ENCODE measurements at places on chromosomes 4 and X. TPM values are rescaled to one million over a fixed set of nuclear protein-coding genes. Genes with fewer than 3 reads are reported as not detected.

The KDR gene
- 8.8 TPM for polyA plus RNA-seq

The ASB9 gene
- polyA plus RNA-seq, result 0.75 TPM

GRCh38 chr4:184514121-184514988 lies 40.0 kb upstream of the IRF2 start:
- DNase-seq, result peak; percentile 79

GRCh38 chr4:52880994-52881393 lies 18.9 kb downstream of the RASL11B start:
- no peak for DNase-seq

The GNRHR gene
- not detected for polyA plus RNA-seq

- no peak for DNase-seq
These were observed 330.5 kb upstream of the SPANXN1 start for GRCh38 chrX:144916785-144917184.

GRCh38 chrX:111052478-111052877 lies 43.5 kb upstream of the PAK3 start:
- no peak for DNase-seq

The STK26 gene
- 3.8 TPM for polyA plus RNA-seq

DNA sequence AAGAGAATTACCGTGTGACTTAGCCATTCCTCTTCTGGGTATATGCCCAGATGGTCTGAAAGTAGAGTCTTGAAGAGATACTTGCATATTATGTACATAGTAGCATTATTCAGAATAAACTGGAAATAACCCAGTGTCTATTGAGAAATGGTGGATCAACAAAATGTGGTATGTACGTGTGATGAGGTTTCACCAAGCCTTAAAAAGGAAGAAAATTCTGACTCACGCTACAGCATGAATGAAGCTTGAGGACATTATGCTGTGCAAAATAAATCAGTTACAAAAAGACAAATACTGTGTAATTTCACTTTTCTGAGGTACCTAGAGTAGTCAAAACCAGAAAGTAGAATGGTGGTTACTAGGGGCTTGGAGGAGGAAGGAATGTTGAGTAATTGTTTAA lies 37.3 kb downstream of the GBA3 start:
- no peak for DNase-seq

DNA sequence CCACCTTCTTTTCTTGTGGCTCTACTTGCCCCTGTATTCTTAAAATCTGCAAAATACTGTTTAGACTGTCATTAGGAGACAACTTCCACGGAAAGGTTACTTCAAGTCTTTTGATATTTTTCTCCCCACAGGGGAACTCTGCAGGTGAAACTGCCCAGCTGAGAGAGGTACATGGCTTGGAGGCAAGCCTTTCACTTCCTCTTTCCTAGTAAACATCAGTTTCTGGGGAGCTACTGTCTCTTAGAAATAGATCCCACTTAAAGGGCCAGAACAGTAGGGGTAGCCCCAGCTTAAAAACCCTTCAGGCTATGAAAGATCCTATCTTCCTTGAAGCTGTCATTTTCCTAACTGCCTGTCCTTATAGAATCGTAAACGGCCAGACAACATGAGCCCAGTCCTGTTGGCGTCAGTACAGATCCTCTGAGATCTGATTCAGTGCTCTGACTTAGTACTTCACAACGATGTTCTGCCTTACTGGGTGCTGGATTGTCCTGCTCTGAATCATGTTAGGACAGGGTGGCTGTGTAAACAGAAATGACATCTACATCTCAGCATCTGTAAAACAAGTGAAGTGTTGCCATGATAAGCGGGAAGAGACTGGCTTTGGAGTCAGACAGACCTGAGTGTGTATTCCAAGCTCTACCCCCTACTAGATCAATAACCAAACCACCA lies 102.1 kb downstream of the ITIH6 start:
- DNase-seq, result no peak

- peak; percentile 26 for DNase-seq
These were observed 306.7 kb upstream of the MAOA start for GRCh38 chrX:43349363-43349762.

GRCh38 chr4:80678413-80678812 lies 342.9 kb downstream of the CFAP299 start:
- DNase-seq, result no peak

- no peak for DNase-seq
These were observed 100.2 kb upstream of the JADE1 start for GRCh38 chr4:128709268-128709667.

GRCh38 chr4:80213117-80213815 lies 16.0 kb downstream of the PRDM8 start:
- DNase-seq, result no peak

- no peak for DNase-seq
These were observed 43.0 kb downstream of the BCOR start for GRCh38 chrX:40054793-40055192.

DNA sequence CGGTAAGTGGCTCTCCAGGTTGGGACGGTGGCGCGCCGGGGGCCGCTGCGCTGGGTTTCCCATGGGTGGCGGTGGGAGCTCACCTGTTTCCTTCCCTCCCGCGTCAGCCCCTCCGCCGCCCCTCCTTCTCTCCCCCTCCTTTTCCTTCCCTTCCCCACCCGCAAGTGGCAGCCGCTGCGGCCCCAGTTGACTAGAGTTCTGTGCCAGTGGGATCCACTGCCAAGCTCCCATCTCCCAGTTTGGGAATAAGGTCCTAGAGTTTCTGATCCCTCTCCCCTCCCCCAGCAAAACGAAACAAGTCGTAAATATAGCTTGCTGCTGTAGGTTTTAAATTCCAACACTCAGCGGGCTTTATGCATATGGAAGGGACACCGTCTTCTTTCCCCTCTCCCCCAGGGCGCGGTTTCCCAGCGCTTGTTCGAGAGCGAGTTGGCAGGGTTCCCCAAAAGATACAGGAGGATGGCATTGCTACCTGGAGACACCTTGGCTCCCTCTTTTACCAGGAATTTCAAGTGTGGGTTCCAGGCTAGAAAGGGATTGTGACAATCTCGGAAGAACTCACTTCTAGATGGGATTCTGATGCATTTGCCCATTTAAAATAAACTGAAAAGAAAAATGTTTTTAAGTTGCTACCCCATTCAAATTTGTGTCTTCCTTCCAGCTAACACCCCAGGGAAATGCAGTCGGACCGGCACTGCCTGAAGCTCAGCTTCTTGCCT lies 1.2 kb downstream of the TLL1 start:
- no peak for DNase-seq

- DNase-seq, result no peak
These were observed 402.4 kb upstream of the NDST4 start for GRCh38 chr4:115515772-115516171.

DNA sequence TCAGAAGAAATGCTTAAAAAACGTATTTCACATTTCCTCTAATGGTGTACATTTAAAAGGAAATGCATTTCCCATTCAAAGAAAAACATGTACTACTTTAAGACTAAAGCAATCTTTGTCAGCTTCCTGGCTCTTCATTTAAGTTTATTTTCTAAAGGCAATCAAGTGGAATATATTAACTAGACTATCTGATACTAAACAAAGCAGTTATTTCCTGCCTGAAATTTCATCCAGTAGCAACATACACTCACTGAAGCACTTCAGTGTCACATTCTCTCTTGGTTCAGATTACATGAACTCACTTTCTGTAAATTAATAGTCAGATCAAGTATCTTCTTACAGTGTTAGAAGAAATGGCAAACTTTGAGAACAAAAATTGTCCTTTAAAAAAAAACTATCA lies 42.5 kb downstream of the LRBA start:
- no peak for DNase-seq

The PPARGC1A gene
- 3.2 TPM for polyA plus RNA-seq

The RAB40A gene
- polyA plus RNA-seq, result 1.5 TPM

DNA sequence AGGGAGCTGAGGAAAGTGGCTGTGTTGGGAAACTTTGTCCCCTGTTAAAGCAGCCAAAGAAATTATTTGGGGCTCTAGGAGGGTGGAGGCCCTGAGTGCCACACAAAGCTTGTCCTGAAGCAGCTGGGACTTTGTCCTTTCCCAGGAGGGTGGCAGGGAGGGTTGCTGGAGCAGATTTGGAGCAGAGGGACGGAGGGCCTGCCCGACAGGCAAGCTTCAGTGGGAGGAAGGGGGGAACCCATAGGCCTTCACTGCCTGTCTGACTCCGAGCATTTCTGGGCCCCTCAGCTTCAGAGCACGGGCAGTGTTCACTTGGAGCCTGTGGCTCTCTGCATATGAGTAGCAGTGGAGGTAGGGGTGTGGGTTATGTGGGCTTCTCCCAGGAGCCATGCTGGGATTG lies 7.2 kb upstream of the CNGA2 start:
- DNase-seq, result no peak

DNA sequence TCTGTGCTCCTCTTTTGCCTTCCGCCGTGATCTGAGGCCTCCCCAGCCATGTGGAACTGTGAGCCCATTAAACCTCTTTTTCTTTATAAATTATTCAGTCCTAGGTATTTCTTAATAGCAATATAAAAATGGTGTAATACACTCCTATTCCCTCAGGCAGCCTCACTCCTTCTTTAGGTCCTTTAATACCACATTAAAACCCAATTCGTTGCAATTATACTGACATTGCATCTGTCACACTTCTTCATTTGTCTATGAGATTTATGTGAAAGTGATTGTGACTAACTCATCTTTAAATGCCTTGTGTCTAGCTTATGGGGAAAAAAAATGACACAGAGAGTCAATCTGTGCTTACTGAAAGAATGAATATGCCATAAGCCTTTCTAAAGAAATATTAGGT lies 1035.2 kb upstream of the SLIT2 start:
- no peak for DNase-seq

GRCh38 chrX:10926891-10927290 lies 184.2 kb upstream of the HCCS start:
- DNase-seq, result no peak

DNA sequence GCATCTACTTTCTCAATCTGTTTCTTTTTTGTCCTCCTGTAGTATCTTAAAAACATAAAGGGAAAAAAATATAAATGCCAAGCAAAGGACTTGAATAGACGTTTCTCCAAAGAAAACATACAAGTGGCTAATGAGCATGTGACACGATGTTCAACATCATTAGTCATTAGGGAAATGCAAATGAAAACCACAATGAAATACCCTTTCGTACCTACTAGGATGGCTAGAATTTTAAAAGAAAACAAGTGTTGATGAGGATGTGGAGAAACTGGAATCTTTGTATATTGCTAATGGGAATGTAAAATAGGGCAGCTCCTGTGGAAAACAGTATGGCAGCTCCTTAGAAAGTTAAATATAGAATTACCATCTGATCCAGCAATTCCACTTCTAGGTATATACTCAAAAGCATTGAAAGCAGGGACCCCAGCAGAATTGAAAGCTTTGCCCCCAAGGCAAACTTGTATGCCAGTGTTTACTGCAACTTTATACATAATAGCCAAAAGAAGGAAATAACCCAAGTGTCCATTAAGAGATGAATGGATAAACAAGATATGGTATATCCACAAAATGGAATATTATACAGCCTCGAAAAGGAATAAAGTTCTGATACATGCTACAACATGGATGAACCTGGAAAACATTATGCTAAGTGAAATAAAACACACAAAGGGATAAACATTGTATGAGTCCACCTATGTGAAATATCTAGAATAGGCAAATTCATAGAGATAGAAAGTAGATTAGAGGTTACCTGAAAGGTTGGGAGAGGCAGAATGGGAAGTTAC lies 138.3 kb downstream of the SH3KBP1 start:
- DNase-seq, result no peak

DNA sequence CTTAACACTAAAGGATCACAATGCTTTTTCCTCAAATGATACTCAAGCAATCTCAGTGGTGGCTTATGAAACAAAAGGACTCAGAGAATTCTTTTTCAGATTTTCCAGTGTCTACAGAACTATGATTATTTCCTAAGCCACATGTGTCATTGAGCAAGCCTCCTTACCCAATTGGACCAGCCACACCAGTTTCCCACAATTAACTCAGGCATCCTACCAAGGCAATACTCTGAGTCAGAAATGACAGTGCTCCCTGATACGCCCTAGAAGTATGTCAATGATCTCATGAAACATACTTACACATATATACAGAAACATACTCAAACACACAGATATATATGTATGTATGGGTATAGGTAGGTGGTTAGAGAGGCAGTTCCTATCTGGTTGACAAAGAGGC lies 4.8 kb downstream of the ADAMTS3 start:
- DNase-seq, result no peak

DNA sequence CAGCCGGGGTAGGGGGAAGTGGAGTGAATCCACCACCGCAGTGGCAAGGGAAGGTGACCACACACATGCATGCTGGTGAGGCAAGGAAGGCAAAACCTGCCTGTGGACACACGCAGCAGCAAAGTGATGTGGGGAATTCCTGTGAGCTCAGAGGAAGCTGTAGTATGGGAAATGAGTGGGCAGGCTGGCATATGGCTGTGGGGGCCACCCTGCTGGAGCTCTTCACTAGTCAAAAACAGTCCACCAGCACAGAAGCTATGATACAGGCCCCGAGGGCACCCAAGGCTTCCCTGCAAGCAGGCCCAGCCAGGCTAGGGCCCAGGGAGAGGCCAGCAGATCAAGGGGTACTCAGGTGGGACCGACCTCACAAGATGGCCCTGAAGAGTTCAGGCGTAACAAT lies 239.1 kb downstream of the CHM start:
- no peak for DNase-seq

DNA sequence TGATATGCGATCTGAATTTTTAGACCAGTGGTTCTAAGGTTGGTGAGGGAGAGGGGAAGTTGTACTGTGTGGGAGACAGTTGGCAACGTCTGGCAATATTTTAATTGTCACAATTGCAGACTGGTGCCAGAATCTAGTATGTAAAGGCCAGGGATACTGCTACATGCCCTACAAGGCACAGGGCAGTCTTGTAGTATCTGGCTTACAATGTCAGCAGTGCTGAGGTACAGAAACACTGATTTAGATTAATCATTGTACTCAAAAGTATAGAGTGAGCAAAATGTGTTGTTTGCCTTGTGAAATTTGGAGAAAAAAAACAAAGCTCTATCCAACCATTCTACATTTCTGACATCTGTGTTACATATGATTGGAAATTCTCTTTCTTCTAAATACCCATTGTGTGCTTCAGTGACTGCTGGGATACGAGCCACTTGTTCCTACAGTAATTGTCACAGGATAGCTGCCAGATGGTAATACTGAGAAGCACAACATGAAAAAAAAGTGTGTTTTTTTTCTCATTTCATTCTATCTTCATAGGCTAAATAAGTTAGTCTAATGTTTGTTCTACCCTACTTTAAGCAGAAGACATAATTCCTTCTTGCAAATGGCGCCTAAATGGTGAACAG lies 526.7 kb upstream of the AGA start:
- DNase-seq, result no peak

The CHST7 gene
- polyA plus RNA-seq, result 1.8 TPM

- peak; percentile 91 for DNase-seq
These were observed at the start of gene FAM241A for GRCh38 chr4:112145326-112145789. TSS of gene FAM241A (plus strand) at chr4:112145454. CDS start at chr4:112145581, 127 bp downstream.

The CXCL6 gene
- polyA plus RNA-seq, result 0.16 TPM

- DNase-seq, result peak; percentile 70
These were observed 21.8 kb upstream of the TBC1D14 start for GRCh38 chr4:6887591-6888371.

The DACH2 gene
- polyA plus RNA-seq, result 0.08 TPM

DNA sequence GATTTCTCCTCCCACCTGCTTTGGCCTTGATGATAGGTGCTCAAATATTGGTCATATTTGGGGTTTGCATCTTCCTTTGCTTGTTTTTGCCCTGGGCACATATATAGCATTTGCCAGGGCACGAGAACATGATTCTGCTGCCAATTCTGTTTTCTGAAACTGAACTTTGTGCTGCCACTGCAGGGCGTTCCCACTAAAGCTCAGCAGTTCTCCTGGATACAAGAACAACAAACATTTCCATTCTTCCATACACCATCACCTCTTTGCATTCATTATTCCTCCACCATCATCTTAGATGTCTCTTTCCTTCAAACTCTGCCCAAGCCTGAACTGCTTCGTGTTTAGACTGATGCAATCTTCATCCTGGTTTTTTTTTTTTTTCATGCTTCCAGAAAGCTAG lies 36.3 kb upstream of the GATB start:
- no peak for DNase-seq

Data from adrenal gland (tissue), 19 donors.